BE2C (cell line): ENCODE measurements at places on chromosomes 7 and 10.

- DNase-seq = no peak
Observed at GRCh38 chr10:21493784-21494183, 31.7 kb downstream of the SKIDA1 start.

DNA sequence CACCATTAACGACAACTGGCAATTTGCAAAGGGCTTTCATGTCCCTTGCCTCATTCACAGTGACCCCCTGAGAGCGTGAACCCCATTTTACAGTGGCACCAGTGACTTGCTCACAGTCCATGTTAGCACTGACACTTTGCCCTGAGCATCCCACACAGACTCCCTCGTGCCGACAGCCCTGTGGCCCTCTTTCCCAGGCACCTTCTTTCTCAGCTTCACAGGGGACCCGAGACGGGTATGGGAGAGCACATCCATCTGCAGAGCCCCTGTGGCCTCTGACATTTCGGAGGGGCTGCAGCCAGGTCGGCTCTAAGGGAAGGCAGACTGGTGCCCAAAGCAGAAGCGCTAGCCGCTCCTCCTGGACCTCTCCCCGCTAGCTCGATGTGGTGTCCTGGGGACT lies 10.8 kb downstream of the LOXL4 start:
- DNase-seq = no peak

DNA sequence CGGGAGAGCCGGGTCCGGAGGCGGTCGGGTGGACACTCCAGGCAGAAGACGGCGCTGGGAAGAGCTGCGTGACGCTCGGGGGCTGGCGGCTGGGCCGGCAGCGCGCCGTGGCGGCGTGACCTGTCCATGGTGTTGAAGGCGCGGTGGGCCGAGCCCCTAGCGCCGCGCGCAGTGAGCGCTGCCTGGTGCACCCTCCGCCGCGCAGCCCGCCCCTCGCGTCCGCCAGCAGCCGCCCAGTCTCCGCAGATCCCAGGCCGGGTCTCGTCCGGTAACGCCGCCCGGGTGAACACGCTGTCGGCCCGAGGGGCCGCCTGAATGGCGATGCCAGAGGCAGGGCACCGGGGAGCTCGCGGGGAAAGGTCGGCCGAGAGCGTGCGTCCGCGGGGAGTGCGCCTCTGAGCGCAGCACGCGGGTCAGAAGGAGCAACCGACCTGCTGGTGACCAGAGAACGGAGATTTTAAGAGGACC lies 657 bp upstream of the TMEM178B start:
- peak; percentile 65 for DNase-seq

GRCh38 chr7:83161186-83161585 lies 1.5 kb downstream of the PCLO start:
- no peak for DNase-seq

DNA sequence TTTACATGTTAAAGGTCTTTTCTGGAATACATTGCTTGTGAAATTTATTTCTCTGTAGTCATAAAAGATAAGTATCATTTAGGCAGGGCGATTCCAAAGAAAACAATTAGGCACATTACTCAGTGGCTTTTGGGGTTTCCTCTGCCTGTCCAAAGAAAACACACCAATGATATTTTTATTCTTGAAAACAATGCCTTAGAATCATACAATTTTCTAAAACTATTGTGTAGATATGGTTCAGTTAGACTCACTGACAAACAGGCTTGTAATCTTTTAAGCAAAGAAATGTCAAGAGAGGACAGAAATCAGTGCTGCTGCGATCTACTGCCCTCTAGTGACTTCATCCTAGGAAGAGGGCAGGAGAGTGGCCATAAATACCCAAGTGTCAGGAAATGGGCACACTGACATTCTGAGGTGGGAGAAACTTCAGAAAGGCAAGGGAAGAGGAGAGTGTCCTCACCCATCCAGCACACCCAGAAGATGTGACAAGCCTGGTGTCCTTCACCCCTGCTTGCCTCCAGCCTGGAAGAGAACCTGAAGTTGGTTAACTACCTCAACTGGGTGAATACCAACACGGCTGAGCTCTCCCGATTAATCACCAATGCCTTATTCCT lies 120.5 kb downstream of the GALNT11 start:
- DNase-seq = peak; percentile 34

GRCh38 chr10:2850202-2850601 lies 217.1 kb upstream of the PFKP start:
- no peak for DNase-seq

DNA sequence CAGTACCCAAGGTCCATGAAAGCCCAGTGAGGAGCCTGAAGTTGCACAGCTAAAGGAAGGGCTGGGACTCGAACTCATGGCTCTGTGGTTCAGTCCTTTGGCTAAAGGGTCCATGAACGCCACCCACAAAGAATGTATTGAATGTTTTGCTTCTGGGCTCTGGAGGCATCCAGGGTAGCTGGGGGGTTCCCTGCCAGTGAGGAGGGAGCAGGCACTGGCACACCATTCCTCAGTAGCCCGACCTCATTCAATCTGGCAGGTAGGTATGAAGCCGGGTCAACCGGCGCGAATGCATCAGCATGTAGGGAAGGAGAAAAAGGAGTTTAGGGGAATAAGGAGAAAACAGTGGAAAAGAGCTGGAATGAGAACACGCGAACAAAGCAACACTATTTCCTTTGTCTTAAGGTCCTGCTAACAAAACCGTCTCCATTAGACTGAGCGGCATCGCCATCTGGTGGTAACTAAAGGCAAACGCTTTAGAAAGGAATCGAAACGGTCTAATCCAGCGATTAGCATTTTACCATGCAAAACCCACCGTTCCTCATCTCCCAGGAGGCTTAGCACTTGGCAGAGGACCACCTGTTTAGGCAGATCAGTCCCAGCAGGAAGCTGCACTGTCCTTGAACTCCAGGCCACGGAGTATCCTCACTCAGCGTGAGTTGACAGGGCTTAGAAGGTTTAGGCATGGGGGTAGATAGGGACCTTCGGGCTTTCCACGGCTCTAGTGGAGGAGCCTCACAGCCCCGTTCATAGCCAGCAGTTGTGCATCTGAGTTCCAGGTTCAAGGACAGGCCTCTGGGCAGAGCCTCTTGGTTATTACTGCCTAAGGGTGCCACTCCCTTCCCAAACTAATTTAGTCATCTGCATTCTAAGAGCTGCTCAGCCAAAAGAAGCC lies 122.8 kb downstream of the UBE2H start:
- DNase-seq = peak; percentile 74

DNA sequence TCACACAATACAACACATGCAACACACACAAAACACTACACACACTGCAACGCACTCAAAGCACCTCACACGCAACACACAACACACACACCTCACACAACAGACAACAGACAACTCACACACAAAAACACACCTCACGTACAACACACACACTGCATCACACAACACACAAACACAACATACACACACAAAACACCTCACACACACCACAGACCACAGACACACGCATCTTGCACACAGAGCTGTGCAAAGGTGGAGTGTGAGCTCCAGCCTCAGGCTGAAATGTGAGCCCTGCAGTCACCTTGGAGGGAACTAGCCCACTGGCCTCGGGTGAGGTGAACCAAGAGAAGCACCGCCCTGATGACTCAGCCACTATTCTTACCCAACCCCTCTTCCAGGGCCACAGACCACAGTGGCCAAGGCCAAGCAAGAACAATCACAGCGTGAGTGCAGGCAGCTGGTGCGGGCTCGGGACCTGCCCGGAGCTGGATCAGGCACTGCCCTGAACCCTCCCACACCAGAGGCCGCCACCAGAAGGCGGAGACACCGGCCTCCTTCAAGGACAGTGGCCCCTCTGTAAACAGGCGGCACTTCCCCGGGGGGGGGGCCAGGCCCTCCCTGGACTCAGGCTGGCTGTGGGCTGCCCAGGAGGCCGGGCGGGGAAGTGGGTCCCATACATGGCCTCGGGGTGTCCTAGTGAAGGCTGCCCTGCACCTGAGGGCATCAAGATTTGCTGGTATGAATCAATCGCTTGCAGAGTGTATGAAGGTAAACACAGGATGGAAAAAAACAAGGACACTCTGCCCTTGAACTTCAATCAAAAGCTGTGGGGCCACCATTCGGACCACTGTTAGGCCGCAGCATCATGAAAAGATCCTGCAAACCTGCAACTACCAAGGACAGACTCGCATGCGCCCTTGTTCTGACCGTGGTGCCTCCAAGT lies 106.7 kb downstream of the TNS3 start:
- peak; percentile 49 for DNase-seq
